ENCODE measurements at places on chromosomes 5 and 9.

- H3K4me1 ChIP-seq: no peaks in the 10 kb centered on the region
- no peak for DNase-seq
- H3K27ac ChIP-seq: no peak overlapping the region
These were observed 7.4 kb upstream of the GRK6 start for GRCh38 chr5:177419046-177419445.

GRCh38 chr5:8691221-8691620, 822.3 kb downstream of the MTRR start:
- no peaks in the 10 kb centered on the region for H3K4me1 ChIP-seq
- no peak for DNase-seq
- H3K36me3 ChIP-seq: no peaks in the 10 kb centered on the region
- no peak overlapping the region for H3K27ac ChIP-seq
- H3K27me3 ChIP-seq: no peaks in the 10 kb centered on the region

GRCh38 chr9:37574241-37574721, 1.9 kb downstream of the FBXO10 start:
- no peaks in the 10 kb centered on the region for H3K36me3 ChIP-seq
- no peak overlapping the region for H3K4me3 ChIP-seq
- H3K27me3 ChIP-seq: no peaks in the 10 kb centered on the region
- no peak overlapping the region for H3K27ac ChIP-seq

- H3K4me3 ChIP-seq: no peak overlapping the region
- no peaks in the 10 kb centered on the region for H3K4me1 ChIP-seq
- no peak for DNase-seq
- H3K36me3 ChIP-seq: no peaks in the 10 kb centered on the region
These were observed 42.8 kb downstream of the TIMD4 start for GRCh38 chr5:156920042-156920860.

GRCh38 chr9:119009249-119009648, 360.0 kb downstream of the BRINP1 start:
- DNase-seq: peak; percentile 7
- H3K27ac ChIP-seq: no peak overlapping the region
- no peak overlapping the region for H3K4me3 ChIP-seq
- H3K36me3 ChIP-seq: no peaks in the 10 kb centered on the region
- H3K4me1 ChIP-seq: no peaks in the 10 kb centered on the region

- peaks cover 19% of the 10 kb centered on the region for H3K4me1 ChIP-seq
- DNase-seq: no peak
- H3K36me3 ChIP-seq: no peaks in the 10 kb centered on the region
- H3K4me3 ChIP-seq: no peak overlapping the region
- no peak overlapping the region for H3K27ac ChIP-seq
These were observed 218.5 kb downstream of the PLK2 start for GRCh38 chr5:58241389-58241788.

DNA sequence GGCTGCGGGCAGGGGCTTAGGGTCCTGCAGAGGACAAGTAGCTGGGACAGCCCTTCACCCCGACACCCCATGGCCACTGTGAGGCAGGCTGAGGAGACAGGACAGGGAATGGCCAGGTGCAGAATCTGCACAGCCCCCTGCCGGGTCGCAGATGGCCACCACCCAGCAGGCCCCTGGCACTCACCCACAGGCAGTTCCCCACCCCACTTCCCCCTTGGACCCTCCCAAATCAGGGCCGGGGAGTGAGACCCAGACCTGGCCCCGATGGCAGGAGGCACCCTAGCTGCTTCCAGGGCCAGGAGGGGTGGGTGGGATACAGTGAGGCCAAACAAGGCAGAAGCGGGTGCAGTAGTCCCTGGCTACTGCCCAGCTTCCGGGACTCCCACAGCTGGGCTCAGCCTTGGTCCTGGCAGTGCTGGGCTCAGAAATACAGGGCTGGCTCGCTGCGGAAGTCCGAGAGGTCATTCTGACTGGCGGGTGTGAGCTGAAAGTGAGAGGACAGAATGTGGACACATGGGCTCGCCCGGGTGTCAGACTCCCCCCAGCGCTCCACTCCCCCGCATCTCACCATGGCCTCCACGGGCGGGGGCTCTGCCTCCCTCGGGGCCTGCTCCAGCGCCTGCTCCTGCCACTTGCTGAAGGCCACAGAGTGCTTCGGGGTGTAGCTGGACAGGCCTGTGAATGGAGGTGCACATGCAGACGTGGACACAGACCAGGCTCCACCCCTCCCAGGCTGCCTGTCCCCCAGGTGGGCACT, 3.4 kb downstream of the SSNA1 start:
- H3K36me3 ChIP-seq: peaks cover 13% of the 10 kb centered on the region
- H3K27ac ChIP-seq: no peak overlapping the region
- H3K4me3 ChIP-seq: no peak overlapping the region
- peaks cover 3% of the 10 kb centered on the region for H3K27me3 ChIP-seq
- no peak for DNase-seq
- peaks cover 36% of the 10 kb centered on the region for H3K4me1 ChIP-seq

GRCh38 chr5:78886341-78887230, 98.5 kb downstream of the ARSB start:
- H3K4me3 ChIP-seq: no peak overlapping the region
- no peak overlapping the region for H3K27ac ChIP-seq
- DNase-seq: no peak

DNA sequence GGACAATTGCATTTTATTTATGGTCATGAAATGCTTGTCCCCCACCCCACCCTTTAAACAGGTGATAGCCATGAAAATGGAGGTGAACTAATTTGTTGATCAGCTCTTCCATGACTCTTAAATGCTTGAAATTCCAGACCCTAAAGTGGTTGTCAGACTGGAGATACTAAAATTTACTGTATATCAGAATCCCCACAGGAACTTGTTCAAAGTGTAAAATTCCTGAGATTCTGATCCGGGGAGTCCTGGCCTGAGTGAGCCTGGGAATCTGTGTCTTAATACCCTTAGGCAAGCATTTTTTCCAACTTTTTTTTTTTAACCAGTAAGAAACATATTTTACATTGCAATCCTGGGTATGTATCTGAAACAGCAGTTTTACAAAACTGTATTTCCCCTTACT, 4.7 kb downstream of the SKP2 start:
- H3K4me3 ChIP-seq: no peak overlapping the region
- peak overlapping the region; percentile 38 for H3K27ac ChIP-seq
- peaks cover 8% of the 10 kb centered on the region for H3K36me3 ChIP-seq
- peak; percentile 28 for DNase-seq

GRCh38 chr5:34674187-34674586, 18.1 kb downstream of the RAI14 start:
- no peaks in the 10 kb centered on the region for H3K27me3 ChIP-seq
- H3K27ac ChIP-seq: no peak overlapping the region
- H3K36me3 ChIP-seq: peaks cover under 1% of the 10 kb centered on the region
- no peak overlapping the region for H3K4me3 ChIP-seq
- DNase-seq: no peak
- H3K4me1 ChIP-seq: peaks cover 17% of the 10 kb centered on the region

- DNase-seq: no peak
- no peak overlapping the region for H3K27ac ChIP-seq
- H3K27me3 ChIP-seq: no peaks in the 10 kb centered on the region
These were observed 23.1 kb upstream of the CFAP157 start for GRCh38 chr9:127683723-127684122.

DNA sequence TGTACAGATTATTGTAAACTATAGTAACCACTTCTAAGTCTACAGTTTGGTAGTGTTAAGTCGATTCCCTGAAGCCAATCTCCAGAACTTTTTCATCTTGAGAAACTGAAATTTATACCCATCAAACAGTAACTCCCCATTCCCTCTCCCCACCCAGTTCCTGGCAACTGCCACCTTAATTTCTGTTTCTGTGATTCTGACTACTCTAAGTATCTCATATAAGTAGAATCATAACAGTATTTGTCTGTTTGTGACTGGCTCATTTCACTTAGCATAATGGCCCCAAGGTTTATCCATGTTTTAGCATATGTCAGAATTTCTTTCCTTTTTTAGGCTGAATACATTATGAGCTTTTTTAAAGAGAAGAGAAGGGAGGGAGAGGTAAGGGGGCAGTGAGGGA, 61.4 kb downstream of the SPOCK1 start:
- no peaks in the 10 kb centered on the region for H3K4me1 ChIP-seq
- no peaks in the 10 kb centered on the region for H3K27me3 ChIP-seq
- no peak overlapping the region for H3K4me3 ChIP-seq
- no peaks in the 10 kb centered on the region for H3K36me3 ChIP-seq

DNA sequence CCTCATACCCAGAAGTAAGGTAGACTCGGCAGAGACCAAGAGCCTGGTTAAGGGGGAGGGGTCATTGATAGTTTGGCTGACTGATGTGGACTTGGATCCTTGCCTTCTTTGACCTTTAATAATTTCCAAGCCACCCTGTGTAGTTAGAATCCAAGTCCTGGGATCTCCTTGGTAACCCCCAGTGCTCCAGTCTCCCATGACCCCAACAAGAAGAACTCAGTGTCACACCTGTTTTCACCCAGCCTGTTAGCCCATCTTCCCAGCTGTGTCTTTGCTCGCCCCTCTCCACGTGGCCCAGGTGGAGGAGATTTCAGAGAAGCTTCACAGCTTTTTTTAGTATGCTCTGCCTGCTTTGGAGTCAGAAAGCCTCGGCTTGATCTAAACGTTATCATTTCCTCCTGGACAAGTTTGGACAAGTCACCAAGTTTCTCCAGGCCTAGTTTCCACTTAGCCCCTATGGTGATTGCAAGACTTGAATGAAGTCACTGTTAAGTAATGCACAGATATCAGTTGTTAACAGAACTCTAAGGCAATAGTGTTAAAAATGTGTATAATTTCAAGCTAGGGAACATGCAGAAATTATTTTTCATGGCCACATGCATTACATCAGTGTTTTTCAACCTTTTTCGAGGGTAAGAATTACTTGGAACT, 170.0 kb downstream of the TMEM38B start:
- H3K4me3 ChIP-seq: peak overlapping the region; percentile 36
- H3K27ac ChIP-seq: no peak overlapping the region
- peaks cover 10% of the 10 kb centered on the region for H3K4me1 ChIP-seq
- no peaks in the 10 kb centered on the region for H3K36me3 ChIP-seq
- peak; percentile 23 for DNase-seq
- no peaks in the 10 kb centered on the region for H3K27me3 ChIP-seq

DNA sequence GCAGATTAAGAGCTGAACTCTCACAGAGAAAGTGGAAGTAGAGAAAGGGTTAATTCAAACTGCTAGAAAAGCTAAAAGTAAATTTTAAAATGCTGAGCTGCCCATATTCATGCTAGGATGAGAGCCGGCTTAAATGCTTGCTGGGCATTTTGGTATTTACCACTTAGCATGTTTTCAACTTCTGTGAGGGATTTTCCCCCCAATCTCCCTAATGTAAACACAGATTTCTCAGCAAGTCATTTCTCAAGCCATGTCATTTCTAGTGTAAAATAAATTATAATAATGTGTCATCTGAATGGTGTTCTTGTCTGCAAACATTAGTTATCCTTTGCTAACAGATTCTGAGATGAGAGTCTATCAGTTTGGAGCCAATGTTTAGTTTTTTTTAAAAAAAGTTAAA, 22.3 kb downstream of the RPS23 start:
- H3K27ac ChIP-seq: no peak overlapping the region
- no peak overlapping the region for H3K4me3 ChIP-seq
- no peaks in the 10 kb centered on the region for H3K4me1 ChIP-seq
- H3K27me3 ChIP-seq: no peaks in the 10 kb centered on the region

DNA sequence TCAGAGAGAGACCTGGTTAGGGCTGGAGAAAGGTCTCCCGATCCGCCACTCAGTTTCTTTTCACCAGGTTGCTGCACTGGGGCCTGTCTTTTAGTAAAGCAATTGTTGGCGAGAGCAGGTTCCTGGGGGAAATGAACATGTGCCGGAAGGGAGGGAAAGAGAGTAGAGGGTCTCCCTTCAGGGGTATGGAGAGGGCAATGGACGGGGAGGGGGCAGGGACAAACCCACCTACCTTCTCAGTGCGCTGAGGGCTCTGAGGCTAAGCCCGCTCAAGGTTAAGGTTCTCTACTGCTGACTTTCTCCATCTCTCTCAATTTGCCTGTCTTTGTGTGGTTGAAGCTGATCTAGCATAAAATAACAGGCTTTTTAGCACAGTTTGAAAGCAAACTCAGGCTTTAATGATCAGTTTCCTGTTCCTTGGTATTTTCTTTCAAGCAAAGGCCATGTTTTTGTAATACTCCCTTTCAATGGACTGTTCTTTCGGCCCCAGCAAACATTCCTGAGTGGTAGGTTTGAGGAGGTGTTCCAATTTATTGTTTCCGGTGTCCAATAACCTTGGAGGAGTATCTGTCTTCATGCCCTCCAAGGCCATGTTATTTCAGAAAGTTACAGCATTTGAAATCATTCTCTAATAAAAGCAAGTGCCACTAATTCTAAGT, 25.5 kb upstream of the TRAF1 start:
- no peaks in the 10 kb centered on the region for H3K4me1 ChIP-seq
- no peak overlapping the region for H3K27ac ChIP-seq
- no peaks in the 10 kb centered on the region for H3K36me3 ChIP-seq
- H3K27me3 ChIP-seq: no peaks in the 10 kb centered on the region

GRCh38 chr5:136036293-136036911, 7.6 kb downstream of the TGFBI start:
- H3K27ac ChIP-seq: peak overlapping the region; percentile 15
- peaks cover 63% of the 10 kb centered on the region for H3K4me1 ChIP-seq
- no peak for DNase-seq
- H3K27me3 ChIP-seq: no peaks in the 10 kb centered on the region
- H3K4me3 ChIP-seq: no peak overlapping the region

DNA sequence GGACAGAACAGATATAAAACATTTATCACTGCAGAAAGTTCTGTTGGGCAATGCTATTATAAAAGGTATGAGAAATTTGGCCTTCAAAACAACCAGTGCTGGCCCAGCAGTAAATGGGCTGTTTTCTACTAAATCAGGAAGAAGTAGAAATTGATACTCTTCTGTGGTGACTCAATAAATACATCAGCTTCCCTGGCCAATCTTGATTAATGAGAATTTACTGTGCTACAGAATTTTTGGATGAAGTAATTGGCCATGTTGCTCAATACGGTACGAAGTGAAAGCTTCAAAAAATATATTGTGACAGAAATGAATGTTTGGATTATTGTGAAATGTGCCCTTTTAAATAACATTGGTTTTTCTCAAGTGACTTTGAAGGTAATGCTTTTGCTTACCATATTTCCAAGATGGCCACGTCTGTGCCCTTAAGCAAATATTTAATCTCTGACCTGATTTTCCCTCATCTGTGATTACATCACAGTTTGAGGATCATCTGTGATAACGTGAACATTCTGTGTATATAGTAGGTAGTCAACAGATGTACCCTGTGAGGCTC, 4.2 kb downstream of the DNAJA1 start:
- DNase-seq: no peak
- peaks cover 41% of the 10 kb centered on the region for H3K36me3 ChIP-seq
- H3K27me3 ChIP-seq: no peaks in the 10 kb centered on the region
- peaks cover 29% of the 10 kb centered on the region for H3K4me1 ChIP-seq
- no peak overlapping the region for H3K4me3 ChIP-seq
- peak overlapping the region; percentile 4 for H3K27ac ChIP-seq

GRCh38 chr5:138686668-138687067, 66.6 kb upstream of the CTNNA1 start:
- peaks cover 3% of the 10 kb centered on the region for H3K4me1 ChIP-seq
- no peaks in the 10 kb centered on the region for H3K27me3 ChIP-seq
- no peak overlapping the region for H3K4me3 ChIP-seq
- DNase-seq: no peak

GRCh38 chr5:129003232-129003631, 37.9 kb downstream of the SLC27A6 start:
- H3K27ac ChIP-seq: no peak overlapping the region
- no peak overlapping the region for H3K4me3 ChIP-seq
- H3K4me1 ChIP-seq: no peaks in the 10 kb centered on the region

- H3K27ac ChIP-seq: no peak overlapping the region
- DNase-seq: no peak
- no peaks in the 10 kb centered on the region for H3K36me3 ChIP-seq
These were observed 135.1 kb upstream of the ELL2 start for GRCh38 chr5:96096724-96097123.
